ENCODE measurements at places on chromosomes 7 and 10.
A peak's percentile ranks its signal among the peaks of the same experiment; 100 is the strongest.

- DNase-seq, result no peak
Measured at GRCh38 chr7:26937939-26938623, 73.7 kb upstream of the SKAP2 start.

- DNase-seq, result no peak
Measured at GRCh38 chr7:95686109-95686508, 86.2 kb upstream of the DYNC1I1 start.

- DNase-seq, result peak; percentile 79
Measured at GRCh38 chr7:1579481-1580421, 9.9 kb upstream of the PSMG3 start.

GRCh38 chr10:105964009-105964408 lies 1200.5 kb downstream of the SORCS1 start:
- no peak for DNase-seq

GRCh38 chr10:17023386-17024298 lies 106.0 kb downstream of the CUBN start:
- peak; percentile 42 for DNase-seq
